SJCRH30 (cell line): ENCODE measurements at places on chromosomes 4 and X. TPM values are rescaled to one million over a fixed set of nuclear protein-coding genes. Genes with fewer than 3 reads are reported as not detected.

DNA sequence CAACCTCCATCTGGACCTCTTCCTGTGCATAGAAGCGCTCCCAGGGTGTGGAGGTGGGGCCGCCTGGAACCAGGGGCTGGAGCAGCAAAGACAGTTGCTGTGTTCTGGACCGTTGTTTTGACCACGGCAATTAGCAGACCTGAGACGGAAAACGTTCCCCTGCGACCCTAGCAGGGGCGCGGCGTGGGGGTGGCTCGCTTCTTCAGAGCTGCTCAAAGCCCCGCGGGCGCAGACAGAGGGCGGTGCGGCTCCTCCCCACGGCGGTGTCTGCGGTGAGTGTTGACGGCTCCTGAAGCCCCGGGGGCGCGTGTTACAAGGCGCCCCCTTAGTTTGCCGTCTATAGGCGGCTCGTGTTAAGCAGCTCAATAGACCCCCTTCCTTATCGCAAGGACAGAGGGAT lies 79.2 kb downstream of the TRIML1 start:
- no peaks in the 10 kb centered on the region for H3K4me1 ChIP-seq
- no peaks in the 10 kb centered on the region for H3K36me3 ChIP-seq
- DNase-seq: no peak
- no peak overlapping the region for H3K4me3 ChIP-seq

DNA sequence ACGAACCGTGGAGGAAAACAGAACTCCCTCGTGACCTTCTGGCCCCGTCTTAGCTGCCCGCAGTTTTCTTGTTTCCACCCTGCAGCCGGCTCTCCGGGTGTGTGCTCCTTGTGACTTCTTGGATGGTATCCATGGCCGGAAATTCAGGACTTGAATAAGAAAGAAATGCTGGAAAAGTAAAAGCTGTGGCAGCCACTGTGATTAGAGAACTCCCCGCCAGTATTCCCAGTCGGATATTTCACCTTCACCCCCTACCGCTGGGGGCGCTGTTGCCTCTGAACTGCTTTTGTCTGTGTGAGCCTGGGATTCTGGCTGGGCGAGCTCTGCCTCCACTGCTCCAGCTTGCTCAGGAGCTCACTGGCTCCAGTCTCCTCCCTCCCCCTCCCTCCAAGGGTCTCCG lies 41.5 kb upstream of the CYP4V2 start:
- H3K4me1 ChIP-seq: no peaks in the 10 kb centered on the region
- DNase-seq: no peak
- no peaks in the 10 kb centered on the region for H3K27me3 ChIP-seq
- no peaks in the 10 kb centered on the region for H3K36me3 ChIP-seq

- no peaks in the 10 kb centered on the region for H3K36me3 ChIP-seq
- peak overlapping the region; percentile 55 for H3K27ac ChIP-seq
- H3K4me3 ChIP-seq: no peak overlapping the region
- no peaks in the 10 kb centered on the region for H3K27me3 ChIP-seq
These were observed 18.9 kb upstream of the PCDH10 start for GRCh38 chr4:133130171-133130570.

DNA sequence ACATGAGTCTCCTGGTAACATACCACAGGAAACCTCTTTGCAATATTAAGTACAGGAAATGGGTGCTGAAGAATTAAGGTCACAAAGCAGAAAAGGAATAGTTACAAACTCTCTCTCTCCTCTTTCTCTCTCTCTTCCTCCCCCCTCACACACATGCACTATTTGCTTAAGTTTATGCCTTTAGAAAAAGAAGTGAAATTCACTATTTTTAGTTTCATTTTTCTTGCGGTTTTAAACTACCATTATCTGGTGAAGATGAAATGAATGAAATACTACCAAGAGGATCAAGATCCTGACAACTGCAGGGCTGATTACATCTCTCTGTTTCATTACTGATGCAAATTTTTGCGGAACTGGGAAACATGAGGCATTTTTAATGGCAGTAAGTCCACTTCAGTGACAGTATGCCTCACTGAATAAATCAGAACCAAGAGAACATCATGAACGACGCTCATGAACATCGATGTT lies 64.3 kb upstream of the FTHL17 start:
- no peak overlapping the region for H3K27ac ChIP-seq
- H3K36me3 ChIP-seq: peaks cover 10% of the 10 kb centered on the region
- H3K27me3 ChIP-seq: no peaks in the 10 kb centered on the region
- no peak for DNase-seq

Gene XG
- total RNA-seq: not detected in 2 replicates

Gene ATP2B3
- 0.05 and 0.06 TPM in 2 replicates for total RNA-seq

Gene PNMA5
- not detected in 2 replicates for total RNA-seq
